ENCODE measurements at places on chromosomes 2 and 18.

GRCh38 chr2:181998041-181998835 is 12.6 kb downstream of the PPP1R1C start:
- no peak for DNase-seq

- DNase-seq = no peak
These were observed 152.9 kb downstream of the PXDN start for GRCh38 chr2:1591461-1591770.

GRCh38 chr2:126372406-126372805 is 283.6 kb upstream of the GYPC start:
- no peak for DNase-seq

DNA sequence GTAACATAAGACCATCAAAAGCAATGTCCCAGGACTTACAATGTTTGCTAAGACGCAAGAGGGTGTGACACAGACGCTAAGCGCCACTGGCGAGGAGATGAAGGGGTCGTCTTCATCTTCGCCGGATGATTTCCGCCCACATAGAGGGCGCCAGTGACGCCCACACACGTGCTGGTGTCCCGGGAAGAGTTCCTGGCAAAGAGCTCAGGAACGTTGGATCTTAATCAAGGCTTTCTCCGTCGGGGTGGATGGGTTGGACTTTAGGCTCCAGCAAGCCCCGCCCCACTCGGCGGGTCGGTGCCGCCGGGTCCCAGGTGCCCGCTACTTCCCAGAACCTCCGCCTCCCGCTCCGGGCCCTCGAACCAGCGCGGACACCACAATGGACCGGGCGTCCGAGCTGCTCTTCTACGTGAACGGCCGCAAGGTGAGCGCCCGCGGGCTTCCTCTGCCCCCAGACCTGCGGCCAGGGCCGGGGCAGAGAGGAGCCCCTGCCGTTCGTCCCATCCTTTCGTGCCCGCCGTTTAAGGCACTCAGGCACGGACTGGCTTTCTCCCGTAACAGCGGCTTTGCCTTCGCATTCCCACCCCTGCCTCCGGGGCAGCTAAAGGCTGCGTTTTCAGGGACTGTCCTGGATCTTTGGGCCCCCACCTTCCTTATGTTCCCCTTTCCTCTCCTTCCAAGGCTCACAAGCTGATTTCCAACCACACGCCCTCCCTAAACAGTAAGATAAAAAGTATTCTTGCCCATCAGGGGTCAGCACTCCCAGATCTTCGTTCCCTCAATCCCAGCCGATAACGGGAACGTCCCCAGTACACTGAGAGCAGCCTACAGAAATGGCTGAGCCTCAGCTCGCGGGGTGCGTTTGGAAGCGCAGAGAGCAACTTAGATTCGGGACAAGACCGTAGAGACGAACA is at the start of gene AOX1:
TSS of gene AOX1 (plus strand) at position 285 of the 914 bp plus-strand sequence. CDS start at position 380, 95 bp downstream.
- peak; percentile 19 for DNase-seq

- no peak for DNase-seq
These were observed 10.5 kb downstream of the C1QL2 start for GRCh38 chr2:119147776-119148715.

- no peak for DNase-seq
These were observed 72.2 kb upstream of the RBM44 start for GRCh38 chr2:237726401-237726830.

GRCh38 chr2:29821591-29821990 is 99.8 kb downstream of the ALK start:
- no peak for DNase-seq

DNA sequence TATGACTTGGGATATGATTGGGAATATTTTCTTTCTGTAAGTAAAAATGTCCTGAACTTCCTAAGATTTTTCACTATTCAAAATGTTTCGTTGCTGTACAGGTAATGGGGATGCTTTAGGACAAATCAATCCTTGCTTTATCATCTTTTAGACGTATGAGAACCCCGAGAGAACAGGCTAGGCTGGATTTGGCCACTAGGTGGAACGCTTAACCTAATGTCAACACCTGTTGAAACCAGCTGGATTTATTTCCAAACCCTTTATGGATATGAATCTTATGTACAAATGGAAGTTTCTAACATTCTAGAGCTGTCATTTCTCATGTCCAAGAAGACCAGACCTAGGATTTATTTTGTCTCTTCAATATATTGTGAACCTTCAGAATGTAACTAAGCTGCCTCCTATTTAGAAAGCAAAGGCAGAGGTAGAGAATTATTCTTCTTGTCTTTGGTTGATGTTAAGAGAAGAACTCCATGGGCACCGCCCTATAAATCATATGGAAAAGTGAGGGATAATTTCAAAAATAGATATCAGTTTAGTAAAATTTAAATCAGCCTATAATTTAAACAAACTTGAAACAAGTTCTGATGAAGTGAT is 96.7 kb downstream of the PMAIP1 start:
- DNase-seq = no peak

DNA sequence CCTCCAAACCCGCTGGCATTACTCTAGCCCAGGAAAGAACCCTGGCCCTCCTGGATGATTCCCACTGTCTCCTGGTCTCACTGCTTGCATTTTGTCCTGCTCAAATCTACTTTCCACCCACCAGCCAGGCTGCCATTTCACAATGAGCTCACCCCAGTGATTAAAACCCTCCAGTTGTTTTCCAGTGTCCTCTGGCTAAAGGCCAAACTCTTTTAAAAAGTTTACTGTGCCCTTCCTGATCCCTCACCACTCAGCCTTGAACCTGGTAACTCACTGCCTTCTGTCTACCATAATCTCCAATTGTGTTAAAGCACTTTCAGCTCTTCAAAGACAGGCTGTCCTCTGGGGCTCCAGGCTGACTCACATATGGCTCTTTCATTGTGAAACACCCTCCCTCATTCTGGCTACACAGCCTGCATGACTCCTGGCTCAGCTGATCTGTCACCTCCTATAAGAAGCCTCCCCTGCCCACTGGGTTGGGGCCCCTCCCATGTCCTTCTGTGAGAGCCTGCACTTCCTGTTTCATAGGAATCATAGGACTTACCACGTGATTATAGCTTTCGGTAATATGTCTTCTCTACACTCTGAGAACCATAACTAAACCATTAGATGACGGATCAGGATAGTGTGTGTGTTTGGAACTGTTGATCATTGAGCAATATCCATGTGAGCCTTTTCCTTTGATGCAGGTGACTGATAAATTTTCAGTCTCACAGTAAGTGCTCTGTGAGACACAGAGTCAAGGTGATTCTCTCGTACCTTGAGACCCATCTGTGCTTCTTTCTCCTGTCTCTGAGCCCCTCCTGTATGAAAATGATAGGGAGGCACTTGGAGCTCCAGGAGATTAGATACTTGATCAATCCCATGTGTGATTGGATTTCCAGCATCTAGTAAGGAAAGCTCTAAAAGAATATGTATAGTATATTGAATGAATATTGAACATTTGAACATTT is 590.8 kb upstream of the ID2 start:
- peak; percentile 60 for DNase-seq

DNA sequence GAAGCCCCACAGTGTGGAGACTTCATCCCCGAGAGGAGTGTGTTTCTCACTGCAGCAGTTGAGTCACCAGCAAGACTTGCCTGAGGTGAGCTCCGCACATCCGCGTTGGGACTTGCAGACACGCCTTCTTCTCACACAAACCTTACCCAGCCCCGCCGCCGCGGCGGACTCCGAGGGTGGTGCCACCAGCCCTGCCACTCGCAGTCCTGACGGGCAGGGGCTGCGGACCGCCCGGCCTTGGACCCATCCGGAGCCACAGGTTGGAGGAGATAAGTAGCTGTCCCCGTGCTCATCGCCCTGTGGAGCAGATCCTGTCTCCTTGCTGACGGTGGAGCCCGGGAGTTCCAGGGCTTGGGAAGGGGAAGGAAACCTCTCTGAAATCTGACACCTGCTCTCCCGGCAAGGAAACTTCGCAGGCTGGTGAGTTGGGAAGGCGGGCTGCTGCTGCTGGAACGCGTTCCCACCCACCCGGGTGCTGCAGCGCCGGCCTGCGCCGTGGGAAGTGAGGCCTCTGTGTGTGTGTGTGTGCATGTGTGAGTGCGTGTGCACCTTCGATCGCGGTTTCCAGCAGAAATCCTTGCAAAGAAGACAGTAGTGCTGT is at the start of gene RAB27B:
TSS of gene RAB27B (plus strand) at position 197 of the 601 bp plus-strand sequence. CDS start 49,109 bp downstream, outside the sequence.
- peak; percentile 70 for DNase-seq

DNA sequence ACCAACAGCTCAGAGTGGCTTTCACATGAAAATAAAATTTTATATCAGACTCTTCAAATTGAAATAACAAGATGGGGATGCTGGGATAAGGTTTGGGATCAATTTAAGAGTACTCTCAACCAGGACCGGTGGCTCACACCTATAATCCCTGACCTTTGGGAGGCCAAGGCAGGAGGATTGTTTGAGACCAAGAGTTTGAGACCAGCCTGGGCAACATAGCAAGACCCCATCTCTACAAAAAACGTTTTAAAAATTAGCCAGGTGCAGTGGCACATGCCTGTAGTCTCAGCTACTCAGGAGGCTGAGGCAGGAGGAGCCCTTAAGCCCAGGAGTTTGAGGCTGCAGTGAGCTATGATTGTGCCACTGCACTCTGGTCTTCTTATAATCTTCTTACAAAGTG is 2.6 kb downstream of the LMAN2L start:
- no peak for DNase-seq

DNA sequence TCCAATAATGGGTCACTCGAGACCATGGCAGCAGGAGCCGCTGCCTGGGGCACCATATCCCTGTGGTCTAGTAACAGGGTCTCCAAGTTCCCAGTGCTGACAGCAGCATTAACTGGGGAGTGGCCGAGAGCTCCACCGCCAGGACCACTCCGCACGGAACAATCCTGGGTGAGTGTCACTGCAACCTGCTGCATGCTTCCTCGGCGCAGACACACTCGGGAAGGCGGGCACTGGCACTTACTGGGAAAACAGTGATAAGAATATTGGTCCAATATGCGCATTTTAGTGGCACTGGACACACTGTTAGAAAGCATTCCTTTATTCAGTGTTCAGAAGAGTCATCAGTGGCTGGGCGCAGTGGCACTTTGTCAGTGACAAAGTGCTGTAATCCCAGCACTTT is 29.7 kb downstream of the FAM228A start:
- no peak for DNase-seq

DNA sequence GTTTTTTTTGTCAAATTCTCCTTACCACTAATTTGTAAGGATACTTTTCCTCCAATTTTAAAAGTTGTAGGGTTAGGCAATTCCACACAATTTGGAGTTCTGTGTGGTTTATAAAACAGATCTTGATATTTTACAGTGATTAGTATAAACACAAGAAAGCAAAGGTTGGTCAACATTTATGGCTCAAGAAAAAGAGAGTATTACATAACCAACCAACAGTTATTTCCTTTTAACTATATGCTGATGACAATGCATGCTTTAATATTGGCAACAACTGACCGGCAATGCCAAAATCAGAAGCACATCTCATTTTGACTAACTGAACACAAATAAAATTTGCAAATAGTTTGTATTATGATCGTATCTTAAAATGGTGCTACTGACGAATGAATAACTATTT is 137.2 kb downstream of the CDH2 start:
- DNase-seq = no peak

DNA sequence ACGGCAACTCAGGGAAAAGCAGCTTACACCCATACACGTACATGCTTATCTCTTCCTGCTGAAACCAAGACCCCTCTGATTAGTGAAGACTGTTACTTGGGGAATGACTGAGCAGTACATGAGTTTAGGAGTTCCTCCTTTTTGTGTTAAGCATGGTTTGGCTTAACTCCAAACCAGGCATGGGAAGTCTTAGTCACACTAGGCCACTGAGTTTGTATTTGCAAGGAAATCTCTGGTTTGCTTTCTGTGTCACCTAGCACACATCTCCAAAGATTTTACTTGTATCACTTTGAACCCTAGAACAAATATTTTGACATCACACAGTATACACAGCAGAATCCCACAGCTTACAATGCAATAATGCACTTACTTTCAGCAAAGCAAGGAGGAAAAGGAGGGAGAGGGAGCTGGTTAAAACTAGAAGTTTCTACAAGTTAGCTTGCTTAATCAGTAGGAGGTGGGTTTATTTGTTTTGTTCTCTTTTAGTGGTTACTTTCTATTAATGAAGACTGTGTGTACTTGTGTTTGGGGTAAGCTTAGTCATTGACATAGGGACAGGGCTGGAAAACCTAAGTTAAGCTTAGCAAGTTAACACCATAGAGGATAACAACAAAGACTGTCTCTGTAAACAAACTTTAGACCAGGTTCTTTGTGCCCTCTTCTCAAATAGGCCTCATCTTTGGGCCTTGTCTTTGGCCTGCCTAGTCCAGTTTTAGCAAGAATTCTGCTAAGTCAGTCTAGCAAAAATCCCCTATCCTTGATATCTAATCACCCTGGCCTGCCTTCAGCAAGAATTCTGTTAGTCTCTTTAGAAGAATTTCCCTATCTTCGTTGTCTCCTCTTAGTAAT is 219.4 kb downstream of the MREG start:
- no peak for DNase-seq

DNA sequence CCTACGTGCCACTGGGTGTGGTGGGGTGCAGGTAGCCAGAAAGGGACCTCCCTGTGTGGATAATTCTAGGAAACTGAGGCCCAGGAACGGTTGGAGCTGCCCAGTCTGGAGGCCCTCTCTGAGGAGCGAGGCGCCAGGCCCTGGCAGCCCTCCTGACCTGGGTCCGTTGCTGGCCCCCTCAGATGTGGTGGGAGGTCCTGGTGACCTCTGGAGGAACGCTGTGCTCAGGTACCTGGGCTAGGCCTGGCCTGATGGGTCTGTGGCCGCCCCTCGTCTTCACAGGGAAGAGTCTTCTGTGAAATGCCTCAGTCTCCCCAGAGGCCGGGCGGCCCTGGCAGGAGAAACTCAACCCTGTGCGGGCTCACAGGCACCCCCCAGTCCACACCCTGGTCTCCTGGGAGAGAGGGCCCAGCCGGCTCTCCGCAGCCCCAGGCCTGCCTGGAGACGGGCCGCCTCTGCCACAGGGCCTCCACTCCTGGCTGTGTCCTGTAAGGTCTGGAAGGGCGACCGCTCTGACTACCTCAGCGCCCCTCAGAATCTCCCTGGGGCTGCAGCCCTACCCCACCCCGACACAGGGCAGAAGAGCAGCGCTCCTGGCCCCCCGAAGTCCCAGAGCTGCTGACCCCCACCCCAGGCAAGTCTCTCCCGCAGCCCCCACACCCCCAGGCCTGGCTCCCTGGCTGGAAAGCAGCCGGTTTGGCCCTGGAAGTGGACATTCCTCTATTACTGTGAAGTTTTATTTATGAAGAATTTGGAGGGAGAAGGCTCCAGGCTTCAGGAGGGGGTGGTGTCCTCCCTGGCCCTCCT is 3.7 kb downstream of the B3GNT7 start:
- no peak for DNase-seq

GRCh38 chr18:8821531-8821930 is 116.2 kb downstream of the MTCL1 start:
- no peak for DNase-seq

- no peak for DNase-seq
These were observed 58.7 kb downstream of the HK2 start for GRCh38 chr2:74892609-74893008.

Data from activated naive CD4-positive, alpha-beta T cell treated with anti-CD3 and anti-CD28 coated beads, Interleukin-2, amount 50 U/mL, for 16 hours (primary cell).